ENCODE measurements at places on chromosomes 6 and 20.

GRCh38 chr20:17339000-17339399 lies 112.2 kb downstream of the PCSK2 start:
- DNase-seq: no peak

GRCh38 chr20:37308086-37309050 lies 18.9 kb downstream of the MANBAL start:
- no peak for DNase-seq

GRCh38 chr6:92380803-92381601 lies 1038.4 kb downstream of the EPHA7 start:
- no peak for DNase-seq

- no peak for DNase-seq
These were observed 193.3 kb downstream of the UTRN start for GRCh38 chr6:144478483-144478882.

DNA sequence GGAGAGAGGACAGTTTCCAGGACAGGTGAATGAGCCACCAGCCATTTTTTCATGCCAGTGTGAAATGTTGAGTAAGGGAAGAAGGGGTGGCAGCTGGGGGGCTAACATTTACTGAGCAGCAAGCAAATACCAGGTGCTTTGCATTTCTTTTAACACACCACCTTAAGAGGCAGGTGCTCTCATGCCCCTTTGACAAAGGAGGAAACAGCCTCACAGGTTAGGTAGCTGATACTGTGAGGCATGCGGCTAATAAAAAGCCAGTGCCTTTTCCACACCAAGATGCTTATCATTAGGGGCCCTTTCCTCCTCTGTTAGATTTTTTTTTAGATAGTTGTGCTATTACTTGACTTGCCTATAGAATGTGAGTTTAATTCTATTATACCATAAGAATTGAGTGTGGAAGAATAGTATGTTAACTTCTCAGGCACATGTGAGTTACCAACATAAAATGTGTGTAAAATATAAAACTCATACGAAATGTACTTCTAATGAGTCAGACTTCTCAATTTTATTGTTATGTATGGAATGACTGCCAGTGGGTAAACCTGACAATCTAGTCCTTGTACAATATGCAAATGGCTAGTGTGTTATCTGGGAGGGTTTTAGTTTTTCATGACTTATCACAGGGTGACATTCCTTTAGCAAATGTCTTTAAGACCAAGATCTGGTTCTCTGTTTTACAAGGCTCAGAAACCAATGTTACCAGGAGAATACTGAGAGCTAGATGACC lies 260.0 kb downstream of the TMEM242 start:
- DNase-seq: peak; percentile 20

- DNase-seq: no peak
These were observed 6.8 kb downstream of the TMX4 start for GRCh38 chr20:8012724-8013123.

GRCh38 chr6:31128093-31128676 lies 7.9 kb upstream of the CDSN start:
- DNase-seq: peak; percentile 41
